ENCODE measurements at places on chromosomes 6 and 20.

GRCh38 chr20:47761482-47762047 lies 23.7 kb downstream of the SULF2 start:
- no peak for DNase-seq

DNA sequence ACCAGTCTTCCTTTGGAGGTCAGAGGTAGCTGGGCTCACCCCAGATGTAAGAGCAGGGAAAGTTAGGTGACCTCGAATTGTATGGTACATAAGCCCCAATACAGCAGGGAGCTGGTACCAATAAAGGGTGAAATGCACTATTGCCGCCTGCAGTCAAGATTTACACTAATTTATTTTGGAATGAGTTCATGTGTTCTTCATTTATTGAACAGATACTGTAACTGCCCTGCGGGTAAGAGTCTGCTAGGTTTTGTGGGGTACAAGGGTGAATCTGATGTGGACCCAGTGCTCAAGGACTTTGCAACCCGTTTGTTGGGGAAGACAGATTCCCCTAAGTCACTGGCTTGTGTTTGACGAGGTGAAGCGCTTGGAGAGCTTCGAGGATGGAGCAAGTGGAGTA lies 2.5 kb upstream of the DNAJC5 start:
- no peak for DNase-seq

DNA sequence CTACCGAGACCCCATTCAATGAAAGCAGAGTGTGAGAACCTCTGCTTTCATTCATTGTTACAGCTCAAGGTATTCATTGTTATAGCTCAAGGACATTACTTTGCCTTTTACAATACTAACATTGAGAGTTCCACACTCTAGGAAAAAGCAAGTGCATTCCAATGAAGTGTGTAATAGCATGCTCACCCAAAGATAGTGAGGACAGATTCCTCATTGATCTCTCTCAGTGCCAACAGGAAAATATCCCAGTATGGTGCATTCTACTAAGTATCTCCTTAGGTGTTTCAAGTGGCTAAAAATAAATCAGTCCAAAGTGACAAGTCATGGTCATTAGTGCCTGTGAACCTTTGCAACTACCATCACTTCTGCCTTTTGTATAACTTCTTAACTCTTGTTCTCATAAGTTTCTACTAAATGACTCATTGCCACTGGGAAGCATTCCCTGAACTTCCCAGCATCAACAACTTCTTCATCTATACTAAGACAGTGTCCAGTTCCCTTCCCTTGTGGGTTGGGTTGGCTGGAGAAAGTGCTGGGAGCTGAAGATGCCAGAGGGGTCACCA lies 140.7 kb upstream of the STXBP5 start:
- no peak for DNase-seq

DNA sequence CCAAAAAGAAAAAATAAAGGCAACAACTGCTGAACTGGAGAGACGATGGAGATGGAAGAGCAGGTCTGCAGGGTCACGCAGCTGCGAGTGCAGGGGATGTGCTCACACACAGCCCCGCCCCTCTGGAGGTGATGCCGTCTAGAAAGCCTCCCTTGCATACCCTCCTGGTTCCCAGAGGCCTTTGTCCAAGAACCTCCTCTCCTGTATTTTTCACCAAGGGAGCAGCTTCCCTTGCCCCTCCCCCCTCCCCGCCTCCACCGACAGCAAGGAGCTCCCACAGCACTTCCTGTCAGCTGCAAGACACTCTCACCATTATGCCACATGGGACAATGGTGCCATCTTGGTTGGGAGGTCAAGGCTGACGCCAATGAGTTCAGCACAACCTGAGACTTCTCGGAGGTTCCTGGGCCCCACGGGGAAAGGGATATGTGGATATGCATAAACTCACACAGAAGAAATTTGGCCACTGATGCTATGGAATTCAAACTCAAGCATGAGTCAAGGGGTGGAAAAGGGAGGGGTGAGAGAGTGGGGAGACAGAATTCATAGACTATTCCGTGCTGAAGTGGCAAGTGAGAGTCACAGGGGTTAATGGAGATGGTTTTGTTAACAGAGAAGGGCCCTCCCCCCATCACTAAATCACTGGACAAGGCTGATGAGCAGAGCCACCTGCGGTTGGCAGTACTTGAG lies 132.9 kb downstream of the SCML4 start:
- no peak for DNase-seq

GRCh38 chr6:128663238-128663637 lies 142.8 kb upstream of the PTPRK start:
- DNase-seq, result no peak

GRCh38 chr6:138397128-138398122 lies 6.6 kb upstream of the HEBP2 start:
- no peak for DNase-seq

GRCh38 chr6:136184738-136185137 lies 65.4 kb downstream of the MTFR2 start:
- DNase-seq, result no peak

DNA sequence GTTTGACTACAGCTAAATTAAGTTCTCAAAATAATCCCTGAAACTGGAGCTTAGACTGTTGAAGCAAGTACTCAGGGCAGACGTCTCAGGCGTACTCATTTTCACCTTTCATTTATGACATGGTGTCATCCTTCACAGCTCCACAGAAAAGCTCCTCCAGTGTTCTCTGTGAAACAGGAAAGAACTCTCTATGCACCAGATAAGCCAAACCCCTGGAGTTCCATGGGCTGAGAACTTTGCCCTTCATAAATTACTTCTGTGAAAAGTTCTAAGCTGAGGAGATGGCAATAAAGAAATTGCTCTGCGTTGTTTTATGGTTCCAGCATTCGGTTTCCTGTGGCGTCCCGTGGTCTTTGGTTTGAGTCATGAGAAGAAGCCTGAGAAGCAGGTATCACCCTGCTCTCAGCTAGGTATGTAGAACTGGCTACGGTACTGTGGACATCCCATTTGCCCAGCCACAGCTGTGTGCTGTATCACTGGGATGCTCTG lies 20.2 kb upstream of the RREB1 start:
- no peak for DNase-seq

- no peak for DNase-seq
Observed at GRCh38 chr6:99850841-99851240, 143.2 kb downstream of the MCHR2 start.

DNA sequence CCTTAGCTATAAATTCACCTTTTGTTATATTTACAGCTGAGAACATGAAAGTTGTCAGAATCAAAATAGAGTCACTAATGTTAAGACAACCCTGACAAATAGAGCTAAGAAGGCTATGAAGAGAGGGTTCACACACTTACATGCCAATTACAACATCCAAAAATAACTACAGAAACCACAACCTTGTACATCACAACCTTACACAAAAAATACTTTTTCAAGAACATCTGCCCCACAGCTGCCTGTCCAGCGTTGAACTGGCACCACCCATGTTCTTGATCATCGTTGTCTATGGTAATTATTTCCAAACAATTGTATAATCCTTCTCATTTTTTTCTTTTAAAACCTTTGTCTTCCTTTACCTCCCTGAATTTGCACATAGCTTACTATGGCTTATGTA lies 231.2 kb upstream of the FKBP1C start:
- DNase-seq, result no peak

DNA sequence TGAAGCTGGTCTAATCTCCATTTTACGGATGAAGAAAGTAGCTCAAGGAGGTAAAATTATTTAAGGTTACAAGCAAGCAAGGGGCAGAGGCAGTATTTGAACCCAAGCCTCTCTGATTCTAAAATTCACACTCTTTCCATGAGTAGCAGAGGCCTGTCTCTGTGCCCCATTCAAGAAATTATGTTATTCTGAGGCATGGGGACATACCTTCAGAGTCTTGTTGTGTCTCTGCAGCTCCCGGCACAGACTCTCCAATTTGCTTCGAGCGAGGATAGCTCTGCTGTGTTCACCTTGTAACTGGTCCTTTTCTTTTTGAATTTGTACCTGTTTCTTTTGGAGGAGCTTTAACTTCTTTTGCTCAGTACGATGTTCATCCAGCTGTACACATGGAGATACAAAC lies 21.5 kb downstream of the TXLNB start:
- no peak for DNase-seq

DNA sequence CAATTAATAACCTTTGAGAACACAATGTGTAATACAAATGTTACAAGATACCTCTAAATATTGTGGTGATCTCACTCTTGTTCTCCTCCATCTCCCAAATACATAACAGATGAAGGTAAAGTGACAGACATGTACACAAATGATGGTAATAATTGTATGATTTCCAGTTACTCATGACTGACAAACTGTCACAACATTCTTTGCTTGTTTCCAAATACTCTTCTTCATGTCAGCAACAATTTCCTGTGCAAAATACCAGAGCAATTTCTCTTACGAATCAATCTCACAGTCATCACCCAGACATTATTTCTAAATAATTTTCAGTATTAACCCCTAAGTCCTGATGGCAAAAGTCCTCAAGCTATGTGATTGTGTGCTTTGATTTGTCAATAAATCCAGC lies 92.9 kb downstream of the RPS12 start:
- DNase-seq, result no peak

GRCh38 chr6:167462514-167463312 lies 137.8 kb downstream of the TTLL2 start:
- DNase-seq, result no peak

GRCh38 chr20:719068-719467 lies 43.5 kb upstream of the SCRT2 start:
- DNase-seq, result no peak

DNA sequence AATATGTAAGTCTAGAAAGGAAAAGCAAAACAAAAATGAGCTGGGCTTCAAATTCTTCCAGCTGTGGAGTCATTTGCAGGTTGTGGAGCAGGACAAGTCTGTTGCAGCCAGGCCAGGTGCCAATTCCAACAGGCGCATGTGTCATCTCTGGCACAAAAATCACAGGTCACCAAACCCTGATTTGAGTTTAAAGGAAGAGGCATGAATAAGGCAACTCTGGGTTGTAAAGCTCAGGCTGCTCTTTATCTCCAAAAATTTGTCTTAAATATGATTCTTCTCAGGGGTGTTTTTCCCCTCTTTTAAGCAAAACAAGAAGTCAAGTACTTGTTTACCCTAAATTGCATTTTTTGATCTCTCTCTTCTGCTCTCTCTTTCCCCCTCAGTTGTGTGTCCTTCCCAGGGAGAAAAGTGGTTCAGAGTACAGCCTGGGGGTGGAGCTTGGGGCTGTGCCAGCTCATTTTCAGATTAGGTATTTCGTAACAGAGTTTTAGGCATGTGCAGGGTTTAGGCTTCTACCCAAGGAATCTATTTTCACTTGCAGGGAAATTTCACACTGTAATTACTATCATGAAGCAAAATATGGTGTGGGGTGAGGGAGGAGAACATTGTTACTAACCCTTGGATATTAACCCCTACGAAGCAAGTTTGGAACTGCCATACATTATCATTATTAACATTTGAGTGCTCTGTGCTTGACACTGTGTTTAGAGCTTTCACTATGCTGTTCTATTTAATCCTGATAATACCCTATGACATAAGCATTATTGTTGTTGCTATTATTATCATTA lies 8.3 kb upstream of the NCOA3 start:
- peak; percentile 87 for DNase-seq

DNA sequence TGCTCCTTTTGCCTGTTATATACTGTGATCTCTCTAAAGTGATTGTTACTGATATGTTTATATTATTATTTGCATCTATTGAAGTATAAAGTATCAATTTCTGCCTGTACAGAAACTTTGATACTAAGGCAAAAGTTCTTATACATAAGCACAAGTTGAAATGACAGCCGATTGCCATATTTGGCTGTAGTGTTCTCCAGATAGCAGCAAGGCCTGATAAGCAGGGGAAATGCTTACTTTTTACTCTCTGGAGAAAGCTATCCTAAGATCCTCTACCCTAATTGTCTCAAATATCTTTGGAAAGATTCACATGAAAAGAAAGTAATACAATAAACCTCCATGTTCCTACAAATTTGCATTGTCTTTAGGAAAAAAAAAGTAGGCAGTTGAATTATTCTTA lies 31.4 kb downstream of the SENP6 start:
- DNase-seq, result no peak

DNA sequence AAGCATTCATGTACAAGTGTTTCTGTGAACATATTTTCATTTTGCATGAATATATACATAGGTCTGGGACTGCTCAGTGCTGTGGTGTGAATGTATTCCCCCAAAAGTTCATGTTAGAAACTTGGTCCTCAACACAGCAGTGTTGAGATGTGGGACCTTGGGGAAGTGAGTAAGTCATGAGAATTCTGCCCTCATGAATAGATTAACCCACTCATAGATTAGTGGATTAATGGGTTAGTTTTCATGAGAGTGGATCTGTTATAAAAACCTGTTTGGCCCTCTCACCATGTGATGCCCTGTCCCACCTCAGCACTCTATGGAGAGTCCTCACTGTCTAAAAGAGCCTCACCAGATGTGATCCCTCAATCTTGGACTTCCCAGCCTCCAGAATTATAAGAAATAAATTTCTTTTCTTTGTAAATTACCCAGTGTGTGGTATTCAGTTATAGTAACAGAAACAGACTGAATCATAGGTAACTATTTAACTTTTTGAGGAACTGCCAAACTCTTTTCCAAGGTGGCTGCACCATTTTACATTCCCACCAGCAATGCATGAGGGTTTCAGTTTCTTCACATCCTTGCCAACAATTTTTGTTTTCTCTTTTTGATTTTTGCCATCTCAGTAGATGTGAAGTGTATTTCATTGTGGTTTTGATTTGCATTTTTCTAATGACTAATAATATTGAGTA lies 45.3 kb downstream of the QRSL1 start:
- DNase-seq, result no peak

- DNase-seq, result no peak
Observed at GRCh38 chr6:126716826-126717509, 377.1 kb downstream of the CENPW start.

GRCh38 chr20:48286601-48287000 lies 501.3 kb upstream of the SULF2 start:
- DNase-seq, result no peak

DNA sequence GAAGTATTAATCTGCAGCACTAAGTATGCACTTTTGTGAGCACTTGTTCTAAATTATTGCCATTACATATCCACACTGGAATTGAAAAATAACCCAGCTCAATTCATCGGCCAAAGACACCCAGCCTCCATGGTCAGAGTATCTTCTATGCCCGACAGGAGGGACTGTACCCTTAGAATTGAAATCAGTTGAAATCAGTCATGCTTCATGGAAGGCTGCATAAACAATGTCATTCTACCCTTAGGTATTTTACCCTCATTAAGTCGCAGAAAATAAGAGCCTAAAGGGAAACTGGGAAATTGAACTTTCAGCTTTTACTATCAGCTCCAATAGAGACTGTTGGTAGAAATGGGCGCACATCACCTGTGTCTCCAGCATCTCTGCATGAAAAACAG lies 2.9 kb upstream of the RAMACL start:
- DNase-seq, result no peak

DNA sequence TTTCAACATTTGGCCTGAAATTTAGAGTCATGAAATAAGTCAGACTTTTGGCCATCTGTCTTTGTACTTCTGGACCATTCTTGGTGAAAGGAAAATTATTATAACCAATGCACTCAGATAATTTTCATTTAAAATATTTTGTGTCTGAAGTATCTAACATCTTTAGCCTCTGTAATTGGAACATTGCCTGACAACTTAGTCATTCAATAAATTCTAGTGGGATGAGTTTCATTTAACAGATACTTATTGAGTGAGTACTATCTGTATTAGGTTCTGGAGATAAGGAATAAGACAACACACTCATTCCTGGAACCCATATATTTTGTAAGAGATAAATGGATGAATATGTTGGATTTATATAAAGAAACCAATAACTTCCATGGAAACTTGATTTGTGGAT lies 536.0 kb downstream of the BCKDHB start:
- no peak for DNase-seq

Data from lower lobe of right lung (tissue), 2 donors.